ENCODE measurements at places on chromosomes 16 and 17.

- DNase-seq, result peak; percentile 15
Measured at GRCh38 chr17:29723278-29724047, 100.8 kb upstream of the CORO6 start.

GRCh38 chr16:586645-587590, 2.9 kb upstream of the RAB40C start:
- no peak for DNase-seq

DNA sequence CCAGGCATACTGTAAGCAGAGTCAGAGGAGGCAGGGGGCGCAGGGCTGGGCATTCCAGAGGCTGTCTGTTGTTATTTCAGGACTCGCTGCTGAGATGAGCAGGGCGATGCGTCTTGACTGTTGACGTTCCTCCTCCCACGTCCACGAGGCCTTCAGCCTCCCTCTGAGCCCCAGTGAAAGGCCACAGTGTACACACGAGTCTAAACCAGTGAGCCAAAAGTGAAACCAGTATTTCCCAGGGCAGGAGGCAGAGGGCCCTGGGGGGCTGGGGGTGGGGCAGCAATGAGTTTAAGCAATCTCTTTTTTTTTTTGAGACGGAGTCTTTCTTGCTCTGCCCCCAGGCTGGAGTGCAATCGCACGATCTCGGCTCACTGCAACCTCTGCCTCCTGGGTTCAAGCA, 21.5 kb downstream of the SMTNL2 start:
- no peak for DNase-seq

DNA sequence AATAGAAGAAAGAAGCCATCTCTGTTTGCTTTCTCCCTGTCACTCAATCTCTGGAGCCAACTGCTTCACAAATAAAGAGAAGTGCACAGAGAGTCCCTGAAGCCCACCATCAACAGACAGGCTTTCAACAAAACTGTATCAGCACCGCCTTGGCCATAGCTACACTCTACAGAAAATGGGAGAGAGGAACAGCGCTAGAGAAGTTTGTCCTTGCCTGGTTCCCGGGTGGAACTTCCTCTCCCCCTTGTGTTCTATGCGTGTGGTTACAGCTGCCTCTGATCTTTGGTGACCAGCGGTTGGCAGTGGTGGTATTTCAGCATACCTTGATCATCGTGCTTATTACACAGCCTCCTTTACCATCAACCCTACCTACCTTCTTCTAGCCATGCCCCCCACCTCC, 91.4 kb upstream of the CCL2 start:
- no peak for DNase-seq

GRCh38 chr16:74053312-74053711, 243.3 kb upstream of the PSMD7 start:
- DNase-seq, result no peak

- no peak for DNase-seq
Measured at GRCh38 chr16:50270510-50271147, 4.3 kb downstream of the ADCY7 start.

DNA sequence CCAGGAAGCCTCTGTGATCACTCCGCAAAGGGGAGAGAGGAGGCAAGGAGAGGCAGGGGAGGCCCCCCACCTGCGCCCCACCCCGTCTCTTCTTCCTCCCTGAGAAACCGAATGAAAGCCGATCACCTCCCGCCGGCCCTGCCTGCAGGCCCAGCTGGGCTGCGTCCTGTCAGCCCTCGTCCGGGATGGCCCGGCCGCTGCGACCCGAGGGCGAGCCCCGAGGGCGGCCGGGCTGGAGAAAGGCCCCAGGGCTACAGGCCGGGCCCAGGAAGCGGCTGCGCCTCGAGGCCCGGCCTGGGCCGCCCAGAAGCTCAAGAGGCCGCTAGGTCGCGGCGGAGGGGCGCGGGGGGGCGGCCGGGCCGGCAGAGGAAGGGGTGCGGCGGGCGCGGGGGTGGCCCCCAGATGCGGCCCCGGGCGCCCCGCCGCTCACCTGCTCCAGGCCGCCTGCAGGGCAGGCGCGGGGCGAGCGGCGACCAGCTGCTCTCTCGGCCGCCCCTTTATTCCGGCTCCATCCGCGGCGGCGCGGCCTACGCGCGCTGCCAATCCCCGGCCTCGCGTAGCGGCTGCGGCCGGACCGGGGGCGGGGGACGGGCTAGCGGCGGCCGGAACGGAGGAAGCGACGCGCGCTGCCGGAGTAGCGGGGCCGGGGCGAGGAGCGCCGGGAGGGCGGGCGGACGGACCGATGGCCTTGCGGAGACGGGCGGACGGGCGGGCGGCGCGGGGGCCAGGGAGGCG, at the start of gene ZNF319:
Gene ZNF319, minus strand, starts transcription at position 702 of the 735 bp plus-strand sequence. CDS start 2,407 bp downstream, outside the sequence.
- DNase-seq, result no peak

- no peak for DNase-seq
Measured at GRCh38 chr17:13114601-13115031, 96.8 kb upstream of the ELAC2 start.

- no peak for DNase-seq
Measured at GRCh38 chr16:4245077-4245791, 3.4 kb upstream of the SRL start.

- no peak for DNase-seq
Measured at GRCh38 chr17:71527311-71527710, 593.5 kb upstream of the SOX9 start.

GRCh38 chr16:72001180-72001874, 1.1 kb upstream of the PKD1L3 start:
- DNase-seq, result no peak

GRCh38 chr17:76139801-76140660, 1.0 kb downstream of the FOXJ1 start:
- peak; percentile 29 for DNase-seq

GRCh38 chr16:19179546-19180490, 11.8 kb downstream of the SYT17 start:
- peak; percentile 4 for DNase-seq

DNA sequence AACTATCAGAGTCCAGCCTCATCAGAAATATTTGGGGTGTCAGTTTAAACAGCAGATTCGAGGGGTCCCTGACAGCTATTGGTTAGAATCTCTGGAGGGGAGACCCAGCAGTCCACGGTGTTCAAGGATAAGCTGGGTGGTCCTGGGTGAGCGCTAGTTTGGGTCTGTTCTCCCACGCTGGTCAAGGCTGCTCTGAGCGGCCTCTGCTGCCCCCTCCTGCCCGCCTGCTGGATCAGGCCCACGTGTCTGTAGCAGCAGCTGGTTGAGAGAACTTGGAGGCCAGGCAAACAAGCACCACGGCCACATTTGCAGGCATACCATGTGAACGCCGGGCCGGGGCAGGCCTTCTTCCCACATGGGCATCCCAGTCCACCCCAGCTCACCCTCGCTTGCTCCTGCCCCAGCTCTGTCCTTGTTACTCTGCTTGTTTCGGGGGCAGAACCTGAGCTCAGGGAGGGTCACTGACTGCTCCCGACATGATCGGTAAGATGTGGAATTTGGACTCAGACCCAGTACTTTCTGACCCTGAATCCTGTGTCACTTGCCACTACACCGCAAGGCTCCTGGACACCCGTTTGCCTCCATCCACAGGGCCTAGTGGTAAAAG, 7.4 kb downstream of the FOXF1 start:
- DNase-seq, result no peak

DNA sequence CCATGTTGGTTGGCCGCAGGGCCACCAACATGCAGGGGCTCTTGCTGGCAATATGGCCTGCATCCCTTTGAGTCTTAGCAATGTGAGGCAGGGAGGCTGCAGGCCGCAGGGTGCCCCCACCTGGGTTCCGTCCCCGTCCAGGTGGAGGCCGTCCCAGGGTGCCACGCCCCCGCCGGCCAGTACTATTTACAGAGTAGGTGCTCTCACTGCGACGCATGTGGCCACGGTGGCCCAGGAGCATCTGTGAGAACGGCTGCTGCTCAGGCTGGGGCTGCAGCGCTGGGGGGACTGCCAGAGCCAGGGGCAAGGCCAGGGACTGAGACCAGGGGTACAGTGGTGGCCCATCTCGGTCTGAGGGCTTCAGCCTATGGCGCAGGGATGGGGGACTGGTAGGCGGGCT, 3.6 kb downstream of the MATCAP1 start:
- no peak for DNase-seq

GRCh38 chr16:2152695-2153506, 2.7 kb upstream of the TRAF7 start:
- no peak for DNase-seq

- no peak for DNase-seq
Measured at GRCh38 chr17:76537578-76538280, at the start of gene CYGB. Gene CYGB (minus strand): TSS chr17:76537709. CDS start chr17:76537542, 167 bp downstream.

DNA sequence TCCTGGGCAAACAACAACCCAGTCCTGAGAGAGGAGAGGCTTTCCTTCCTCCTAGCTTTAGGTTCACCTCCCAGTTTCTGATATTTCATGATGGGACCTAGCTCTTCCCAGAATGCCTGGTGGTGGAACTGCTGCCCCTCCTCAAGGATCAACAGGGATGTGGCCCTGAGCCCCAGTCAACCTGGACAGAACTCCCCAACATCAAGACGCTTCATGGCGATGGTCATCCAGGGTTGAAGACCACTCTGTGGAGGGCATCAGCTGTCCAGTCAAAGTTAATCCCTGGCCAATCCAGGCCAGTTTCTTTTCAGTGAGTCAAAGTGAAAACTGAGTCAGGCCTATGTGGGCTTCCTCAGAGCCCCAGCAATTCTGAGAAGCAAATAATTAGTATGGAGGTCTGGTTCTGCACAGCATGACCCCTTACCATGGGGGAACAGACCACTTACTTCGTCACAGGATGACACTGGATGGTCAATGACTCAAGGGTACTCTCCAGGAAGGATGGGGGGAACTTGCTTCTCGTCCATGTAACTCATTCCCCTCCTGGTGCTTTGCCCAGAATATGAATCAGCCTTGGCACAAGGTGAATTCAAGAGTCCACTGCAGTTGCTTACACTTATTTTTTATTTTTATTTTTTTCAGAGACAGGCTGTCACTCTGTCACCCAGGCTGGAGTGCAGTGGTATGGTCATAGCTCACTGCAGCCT, 14.7 kb upstream of the XYLT2 start:
- no peak for DNase-seq

- DNase-seq, result no peak
Measured at GRCh38 chr16:56267888-56268287, 76.6 kb downstream of the GNAO1 start.

- DNase-seq, result no peak
Measured at GRCh38 chr16:15601212-15601879, 41.6 kb downstream of the MARF1 start.

DNA sequence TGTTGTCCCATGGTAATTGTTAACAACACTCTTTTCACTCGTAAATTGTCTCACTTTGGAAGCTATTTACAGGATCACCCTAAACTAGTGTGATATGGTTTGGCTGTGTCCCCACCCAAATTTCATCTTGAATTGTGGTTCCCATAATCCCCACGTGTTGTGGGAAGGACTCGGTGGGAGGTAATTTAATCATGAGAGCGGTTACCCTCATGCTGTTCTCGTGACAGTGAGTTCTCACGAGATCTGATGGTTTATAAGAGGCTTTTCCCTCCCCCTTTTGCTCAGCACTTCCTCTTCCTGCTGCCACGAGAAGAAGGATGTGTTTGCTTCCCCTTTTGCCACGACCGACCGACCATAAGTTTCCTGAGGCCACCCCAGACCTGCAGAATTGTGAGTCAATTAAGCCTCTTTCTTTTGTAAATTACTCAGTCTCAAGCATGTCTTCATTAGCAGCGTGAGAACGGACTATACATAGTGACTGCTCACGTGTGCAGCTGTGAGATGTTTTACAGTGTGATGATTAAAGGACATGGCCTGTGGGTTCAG, 34.4 kb downstream of the DNAH3 start:
- no peak for DNase-seq

DNA sequence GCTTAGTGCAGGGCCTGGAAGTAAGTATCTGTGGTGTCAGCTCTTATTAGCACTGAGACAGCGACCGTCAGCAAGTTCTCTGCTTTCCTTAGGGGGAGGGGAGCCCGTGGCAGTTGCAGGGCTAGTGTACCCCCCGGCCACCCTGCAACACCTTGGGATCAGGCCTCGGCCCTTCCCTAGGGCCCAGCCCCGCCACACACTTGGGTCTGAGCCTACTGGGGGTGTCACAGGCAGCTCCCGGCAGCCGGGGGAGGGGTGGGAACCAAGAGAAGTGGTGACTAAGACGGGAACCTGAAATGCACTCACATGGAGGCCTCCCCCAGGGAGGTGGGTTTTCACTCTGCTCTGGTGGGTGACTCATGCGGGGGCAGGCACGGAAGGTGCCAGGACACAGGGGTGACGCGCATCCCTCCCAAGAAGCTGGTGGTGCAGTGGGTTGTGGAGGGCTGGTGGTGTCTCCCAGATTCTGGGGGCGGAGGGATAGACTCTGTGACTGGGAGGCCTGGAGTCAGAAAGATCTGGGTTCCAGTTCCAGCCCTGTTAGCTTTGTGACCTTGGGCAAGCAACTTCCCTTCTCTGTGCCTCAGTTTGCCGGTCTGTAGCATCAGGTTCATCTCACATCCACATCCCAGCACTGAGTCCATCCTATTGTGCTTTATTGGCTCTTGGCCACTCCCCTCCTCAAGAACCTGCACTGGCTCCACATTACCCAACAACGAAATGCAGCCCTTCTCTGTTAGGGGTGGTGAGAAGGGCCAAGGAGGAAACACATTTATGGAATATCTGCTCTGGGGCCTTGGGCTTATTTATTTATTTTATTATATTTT, 44.5 kb downstream of the LAT start:
- peak; percentile 92 for DNase-seq

DNA sequence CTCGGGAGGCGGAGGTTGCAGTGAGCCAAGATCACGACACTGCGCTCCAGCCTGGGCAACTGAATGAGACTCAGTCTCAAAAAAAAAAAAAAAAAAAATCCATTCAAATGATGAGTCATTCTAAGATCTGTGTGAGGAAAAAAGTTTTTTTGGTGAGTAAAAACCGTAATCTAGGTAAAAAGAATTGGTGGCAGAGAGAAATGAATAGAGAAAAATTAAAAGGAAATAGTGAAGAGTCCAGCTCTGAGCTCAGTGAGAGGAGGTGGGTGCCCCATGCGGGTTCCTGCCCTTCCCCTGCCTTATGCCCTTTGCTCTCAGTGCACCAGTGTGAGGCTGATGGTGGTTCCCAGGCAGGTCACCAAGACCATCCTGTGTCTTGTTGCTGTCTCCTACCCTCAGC, 20.9 kb downstream of the GAN start:
- DNase-seq, result no peak

GRCh38 chr16:23734176-23734893, 20.5 kb upstream of the CHP2 start:
- DNase-seq, result no peak

GRCh38 chr17:40295488-40296436, 8.1 kb downstream of the CDC6 start:
- DNase-seq, result no peak
